NCI-H460 (cell line): ENCODE measurements at places on chromosomes 4 and X. TPM values are rescaled to one million over a fixed set of nuclear protein-coding genes. Genes with fewer than 3 reads are reported as not detected.

Gene SLC49A3
- not detected in 2 replicates for total RNA-seq

Gene GDPD2
- total RNA-seq = not detected in 2 replicates

DNA sequence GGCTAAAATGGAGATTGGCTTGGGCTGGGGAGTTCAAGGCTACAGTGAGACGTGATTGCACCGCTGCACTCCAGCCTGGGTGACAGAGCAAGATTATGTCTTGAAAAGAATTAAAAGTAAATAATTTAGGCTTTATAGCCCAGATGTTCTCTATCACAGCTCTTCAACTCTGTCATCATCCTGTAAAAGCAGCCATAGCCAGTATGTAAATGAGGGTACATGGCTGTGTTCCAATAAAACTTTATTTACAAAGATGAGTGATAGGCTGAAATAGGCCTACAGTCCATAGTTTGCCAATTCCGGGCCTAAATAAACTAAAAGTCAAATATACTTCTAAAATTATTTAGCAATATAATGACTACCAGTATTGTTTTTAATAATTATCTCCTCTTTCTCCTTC, 9.2 kb downstream of the RRH start:
- no peak for DNase-seq

DNA sequence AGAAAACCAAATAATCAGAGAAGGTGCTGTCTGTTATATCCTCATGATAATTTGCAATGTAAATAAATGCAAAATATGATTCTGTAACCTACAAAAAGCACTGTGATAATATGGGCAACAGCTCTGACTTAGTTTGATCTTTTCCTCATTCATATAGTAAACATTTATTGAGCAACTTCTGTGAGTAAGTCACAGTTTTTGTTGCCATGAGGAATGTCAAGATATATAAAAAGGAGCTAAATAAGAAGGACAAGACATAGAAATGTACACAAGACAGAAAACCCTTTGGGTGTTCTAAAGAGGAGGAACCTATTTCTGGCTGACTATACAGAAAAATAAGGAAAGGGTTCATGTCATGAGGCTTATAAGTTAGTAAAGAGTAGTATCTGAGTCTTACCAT, 44.3 kb downstream of the ARSJ start:
- no peak for DNase-seq

DNA sequence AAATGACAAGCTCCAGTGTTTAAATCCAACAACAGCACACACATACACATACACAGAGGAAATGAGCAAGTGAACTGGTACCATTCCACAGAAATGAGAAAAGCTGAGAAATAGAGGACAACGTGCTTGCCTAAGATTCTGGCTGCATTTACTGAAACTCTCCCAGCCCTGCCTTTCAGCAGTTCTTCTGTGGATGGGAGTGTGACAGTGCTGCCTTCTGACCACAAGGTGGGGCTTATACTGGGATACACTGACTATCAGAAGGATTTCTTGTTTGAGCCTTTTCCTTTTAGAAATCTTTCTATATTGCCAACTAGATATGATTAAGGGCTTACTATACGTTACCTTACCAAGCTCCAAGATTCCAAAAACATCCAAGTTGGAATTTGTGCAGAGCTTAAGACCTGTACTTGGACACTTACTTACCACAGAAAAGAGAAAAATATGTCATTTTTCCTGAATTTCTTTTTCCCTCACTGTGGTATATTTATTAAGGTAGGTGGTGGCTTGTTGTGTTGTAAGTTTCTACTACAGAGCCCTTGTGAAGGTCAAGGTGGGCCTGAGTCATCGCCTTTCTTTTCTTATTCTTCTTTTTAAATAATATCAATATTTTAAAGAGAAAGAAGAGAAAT, 10.7 kb upstream of the CXCL8 start:
- DNase-seq = peak; percentile 83

Gene CFP
- 0.10 TPM in 1 of 2 replicates, not detected in the other for total RNA-seq

DNA sequence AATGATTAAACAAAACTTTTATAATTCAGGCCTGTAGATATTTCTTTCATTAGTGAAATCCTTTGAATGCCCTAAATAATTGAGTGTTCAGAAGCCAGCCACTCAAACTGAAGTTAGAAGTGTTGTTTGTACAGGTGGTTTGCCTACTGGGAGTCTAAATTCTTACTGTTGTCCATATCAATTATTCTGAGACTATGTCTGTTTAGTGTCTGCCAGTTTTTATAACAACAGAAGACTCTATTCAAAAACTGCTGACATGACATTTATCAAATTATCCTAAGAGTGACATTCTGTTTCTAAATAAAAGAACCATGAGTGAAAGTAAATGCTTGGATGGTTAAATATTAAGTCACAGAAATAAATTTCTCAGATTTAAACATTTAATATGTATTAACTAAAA, 375.1 kb downstream of the FAT4 start:
- DNase-seq = no peak

DNA sequence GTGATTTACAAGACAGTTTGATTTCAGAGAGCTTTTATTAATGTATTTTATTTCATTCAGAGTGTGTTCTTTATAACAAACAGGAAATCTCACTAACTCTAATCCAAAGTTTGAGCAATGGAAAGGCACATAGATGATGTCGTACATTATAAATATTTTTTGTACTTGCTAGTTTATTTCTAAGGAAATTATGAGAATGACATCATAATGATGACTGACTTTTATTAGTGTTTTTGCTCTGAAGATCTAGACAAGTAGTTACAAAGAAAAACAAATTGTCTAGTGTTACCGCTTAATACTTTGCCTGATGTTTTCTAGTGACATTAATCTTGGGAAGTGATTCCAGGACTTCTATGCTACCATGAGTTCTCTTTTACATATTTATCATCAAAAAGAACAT, 43.2 kb downstream of the HHIP start:
- DNase-seq = no peak

Gene HTRA3
- not detected in 2 replicates for total RNA-seq

DNA sequence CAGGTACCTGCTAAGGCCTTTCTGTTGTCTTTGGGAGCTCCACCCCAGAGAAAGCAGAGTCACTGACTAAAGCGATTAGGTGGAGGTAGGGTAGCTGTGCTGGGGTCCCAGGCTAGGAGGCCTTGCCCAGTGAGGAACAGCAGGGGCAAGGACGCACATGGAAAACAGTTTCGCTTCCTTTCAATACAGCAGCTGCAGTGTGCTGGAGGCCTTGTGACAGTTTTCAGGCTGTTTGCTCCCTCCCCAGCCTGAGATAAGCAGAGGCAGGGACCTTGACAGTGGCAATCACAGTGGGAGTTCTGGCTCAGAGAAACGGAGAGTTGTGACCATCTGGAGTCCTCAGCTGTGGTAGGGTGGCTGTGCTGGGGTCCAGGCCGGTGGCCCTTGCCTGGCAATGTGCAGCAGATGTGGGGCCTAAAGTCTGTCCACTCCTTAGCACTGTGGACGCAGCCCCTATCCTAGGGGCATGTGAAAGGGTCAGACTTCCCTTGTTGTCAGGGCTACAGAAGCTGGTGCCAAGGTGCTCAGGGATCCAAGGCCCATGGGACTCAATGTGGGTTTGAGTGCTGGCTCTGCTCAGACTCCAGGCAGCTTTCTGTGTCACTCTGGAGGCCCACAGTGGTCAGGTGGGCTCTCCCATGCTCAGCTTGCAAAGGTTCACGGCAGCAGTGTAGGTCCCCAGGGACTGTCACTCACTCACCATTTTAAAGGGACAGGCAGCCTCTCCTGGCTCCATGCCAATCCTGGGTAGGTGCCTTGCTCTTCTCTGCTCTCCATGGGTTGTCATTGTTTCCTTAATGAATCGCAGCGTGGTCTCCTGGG, 534.9 kb upstream of the FMR1 start:
- no peak for DNase-seq

Gene MAGEA8
- total RNA-seq = not detected in 2 replicates

DNA sequence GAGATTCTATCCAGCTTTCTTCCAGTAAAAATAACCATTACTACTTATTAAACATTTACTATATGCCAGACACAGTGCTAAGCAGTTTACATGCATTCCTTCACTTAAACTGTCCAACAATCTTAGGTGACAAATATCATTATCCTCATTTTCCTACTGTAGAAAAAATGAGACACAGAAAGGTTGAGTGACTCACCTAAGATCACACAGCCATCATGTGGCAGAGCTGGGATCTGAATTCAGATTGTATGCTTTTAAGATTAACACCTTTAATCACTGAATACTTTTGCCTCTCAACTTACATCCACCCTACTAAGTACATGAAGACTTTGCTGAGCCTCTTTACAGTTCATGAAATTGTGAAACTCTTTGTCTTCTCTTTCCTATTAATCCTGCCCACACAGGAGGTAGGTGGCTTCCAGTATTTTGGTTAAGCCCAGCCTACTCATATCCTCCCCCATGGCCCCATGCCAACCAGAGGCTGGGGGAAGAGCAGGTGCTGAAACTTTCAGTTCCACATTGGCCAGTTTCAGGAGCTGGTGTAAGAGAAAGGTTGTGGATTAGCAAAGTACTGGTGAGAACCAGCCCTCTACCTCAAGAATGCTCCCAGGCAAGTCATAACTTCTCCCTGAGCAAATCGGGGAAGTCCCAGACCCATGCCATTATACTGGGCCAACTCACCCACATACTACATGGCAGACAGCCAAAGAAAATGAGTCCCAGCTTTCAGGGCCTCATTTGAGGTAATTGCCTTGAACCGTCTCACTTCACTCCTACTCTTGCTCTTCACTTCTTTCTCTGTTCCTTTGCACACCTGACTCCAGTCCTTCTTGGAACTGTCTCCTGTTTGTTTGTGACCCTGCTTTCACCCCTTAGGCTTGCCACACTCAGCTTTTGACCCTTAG, 211.1 kb downstream of the GUCY2F start:
- DNase-seq = no peak
